ENCODE measurements at places on chromosomes 2 and 18.

DNA sequence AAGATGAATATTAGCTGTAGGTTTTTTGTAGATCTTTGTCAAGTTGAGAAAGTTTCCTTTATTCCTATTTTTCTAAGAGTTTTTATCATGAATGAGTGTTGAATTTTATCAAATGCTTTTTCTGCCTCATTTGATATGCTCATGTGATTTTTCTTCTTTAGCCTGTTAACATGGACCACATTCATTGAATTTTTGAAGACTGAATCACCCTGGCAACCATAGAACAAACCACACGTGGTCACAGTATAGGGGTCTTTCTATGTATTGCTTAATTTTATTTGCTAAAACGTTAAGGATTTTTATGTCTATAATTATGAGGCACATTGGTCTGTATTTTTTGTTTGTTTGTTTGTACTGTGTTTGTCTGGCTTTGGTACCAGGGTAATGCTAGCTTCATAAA is 201.7 kb upstream of the CWC22 start:
- DNase-seq = no peak

DNA sequence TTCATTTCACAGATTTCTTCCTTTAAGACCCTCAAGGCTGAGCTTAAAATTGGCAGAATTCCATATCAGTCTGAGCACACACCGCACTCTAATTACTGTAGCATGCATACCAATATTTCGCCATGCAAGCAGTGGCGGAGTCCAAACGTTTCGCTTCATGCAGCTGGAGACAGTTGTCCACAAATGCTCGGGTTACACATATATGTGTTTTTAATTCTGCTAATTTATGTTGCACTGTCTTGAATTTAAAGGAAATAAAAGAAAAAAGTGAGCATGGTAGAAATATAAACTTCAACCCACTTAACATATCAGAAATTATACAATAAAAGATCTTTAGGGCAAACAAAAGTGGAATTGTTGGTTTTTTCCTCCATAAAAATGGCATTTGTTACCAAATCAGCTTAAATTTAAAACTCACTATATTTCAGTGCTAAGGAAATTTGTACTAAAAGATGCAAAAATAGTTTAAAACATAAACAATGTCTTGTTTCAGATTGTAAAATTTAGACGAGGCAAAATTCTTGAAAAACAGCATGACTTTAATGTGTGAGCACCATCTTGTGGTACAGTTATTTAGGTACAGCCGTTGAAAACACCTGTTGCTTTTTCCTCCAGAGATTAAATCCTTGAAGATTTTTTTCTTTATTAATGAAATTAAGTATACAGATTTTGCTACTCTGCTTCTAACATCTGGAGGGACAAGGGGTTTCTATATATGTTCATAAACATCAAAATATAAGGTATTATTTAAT is 24.1 kb upstream of the KANSL1L start:
- DNase-seq = peak; percentile 18

DNA sequence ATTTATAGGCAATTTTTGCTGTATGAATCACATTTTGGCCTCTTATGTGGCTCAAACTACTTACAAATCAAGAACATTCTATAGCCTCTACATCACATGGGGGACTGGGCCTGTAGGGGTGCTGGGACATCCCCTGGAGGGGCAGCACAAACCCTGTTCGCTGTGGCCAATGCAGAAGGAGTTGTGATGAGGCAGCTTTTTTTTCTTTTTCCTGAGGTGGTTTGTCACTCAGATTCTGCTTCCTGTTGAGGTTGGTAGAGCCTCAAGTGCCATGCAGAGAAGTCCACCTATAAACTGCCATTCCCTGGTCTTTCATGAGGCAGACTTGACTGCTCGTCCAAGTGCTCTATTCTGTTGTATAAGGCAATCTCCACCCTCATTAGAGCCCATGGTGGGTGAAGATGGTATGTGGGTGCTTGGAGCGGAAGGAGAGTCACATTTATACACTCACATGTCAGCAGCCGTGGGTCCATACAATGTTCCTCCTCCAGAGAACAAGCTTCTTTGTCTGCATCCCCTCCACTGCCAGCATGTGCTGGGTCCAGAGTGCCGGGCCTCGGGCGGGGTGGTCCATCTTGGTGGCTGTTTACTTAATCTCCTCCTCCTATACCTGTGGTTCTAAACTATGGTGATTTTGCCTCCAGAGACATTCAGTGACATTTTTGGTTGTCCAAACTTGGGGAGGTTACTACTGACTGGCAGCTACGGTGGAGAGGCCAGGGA is 120.3 kb downstream of the ACOXL start:
- DNase-seq = no peak

DNA sequence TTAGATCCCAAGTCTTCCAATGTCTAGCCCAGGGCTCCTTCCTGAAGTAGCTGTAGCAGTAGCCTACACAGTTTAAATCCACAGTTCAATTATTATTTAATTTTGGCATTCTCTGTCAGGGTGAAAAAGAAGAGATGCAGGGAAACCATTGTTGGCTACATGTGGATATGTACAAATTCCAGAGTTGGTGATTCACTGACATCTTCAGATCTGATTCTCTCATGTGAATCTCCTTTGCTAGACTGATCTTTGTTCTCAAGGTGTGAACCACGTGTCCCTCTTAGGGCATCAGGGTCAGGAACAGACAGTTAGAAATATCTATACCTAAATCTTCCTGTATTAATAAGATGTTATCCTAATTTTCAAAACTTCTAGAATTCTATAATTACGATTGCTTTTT is 36.7 kb downstream of the ADCYAP1 start:
- DNase-seq = no peak

- DNase-seq = no peak
Measured at GRCh38 chr18:68822926-68823325, 25.0 kb downstream of the CCDC102B start.

DNA sequence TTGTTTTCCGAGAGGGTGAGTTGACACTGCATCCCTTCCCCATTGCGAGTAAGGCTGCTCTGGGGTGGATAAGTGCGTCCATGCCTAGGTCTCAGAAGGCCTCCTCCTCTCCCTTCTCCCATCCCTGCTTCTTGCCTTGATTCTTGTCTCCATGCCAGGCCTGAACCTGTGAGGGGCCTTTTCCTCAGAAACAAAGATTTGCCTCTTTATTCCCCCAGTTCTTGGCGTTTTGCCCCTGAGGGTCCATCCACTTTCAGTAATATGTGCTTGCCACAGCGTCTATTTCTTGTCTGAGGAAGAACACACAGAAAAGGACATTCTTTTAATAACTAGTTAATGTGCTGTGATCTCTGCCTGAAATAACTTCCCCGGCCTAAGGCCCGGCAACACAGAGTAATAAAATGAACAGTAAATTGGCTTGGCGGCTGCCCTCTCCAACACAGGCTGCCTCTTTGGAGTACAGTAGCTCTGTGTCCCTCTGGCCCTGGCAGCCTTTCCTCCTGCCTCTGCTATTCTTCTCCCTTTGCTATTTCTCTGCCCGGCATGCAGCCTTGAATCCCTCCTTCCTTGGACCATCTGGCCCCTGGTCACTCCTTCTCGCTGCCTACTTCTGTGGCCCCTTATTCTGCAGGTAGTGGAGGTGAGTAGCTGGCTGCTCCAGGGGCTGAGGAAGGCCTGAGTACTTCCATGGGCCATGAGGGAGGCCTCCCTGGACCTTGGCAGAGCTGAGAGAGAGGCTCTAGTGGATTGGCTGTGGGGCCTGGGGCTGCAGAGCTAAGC is 4.4 kb downstream of the EHD3 start:
- no peak for DNase-seq

DNA sequence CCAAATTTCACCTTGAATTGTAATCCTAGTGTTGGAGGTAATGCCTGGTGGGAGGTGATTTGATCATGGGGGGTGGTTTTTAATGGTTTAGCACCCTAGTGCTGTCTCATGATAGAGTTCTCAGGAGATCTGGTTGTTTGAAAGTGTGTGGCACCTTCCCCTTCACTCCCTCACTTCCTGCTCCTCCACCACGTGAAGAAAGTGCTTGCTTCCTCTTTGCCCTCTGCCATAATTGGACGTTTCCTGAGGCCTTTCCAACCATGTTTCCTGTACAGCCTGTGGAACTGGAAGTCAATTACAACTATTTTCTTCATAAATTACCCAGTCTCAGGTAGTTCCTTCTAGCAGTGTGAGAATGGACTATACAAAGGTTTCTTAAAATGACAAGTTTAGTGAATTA is 251.8 kb upstream of the NETO1 start:
- no peak for DNase-seq

- DNase-seq = no peak
Measured at GRCh38 chr2:218008060-218009040, 5.6 kb upstream of the TNS1 start.

- no peak for DNase-seq
Measured at GRCh38 chr2:2919574-2920365, 457.8 kb downstream of the EIPR1 start.

- DNase-seq = no peak
Measured at GRCh38 chr18:59669872-59670657, 27.2 kb downstream of the CCBE1 start.

- peak; percentile 96 for DNase-seq
Measured at GRCh38 chr2:190880378-190881083, at the start of gene GLS. TSS of gene GLS (plus strand) at chr2:190880821. CDS start at chr2:190881085, 264 bp downstream.
